ENCODE measurements at places on chromosomes 12 and 14.
A peak's percentile ranks its signal among the peaks of the same experiment; 100 is the strongest.

- no peak for DNase-seq
Observed at GRCh38 chr12:68451261-68452077, 119.3 kb upstream of the MDM1 start.

- DNase-seq, result no peak
Observed at GRCh38 chr14:91515979-91516378, 5.9 kb upstream of the PPP4R3A start.

DNA sequence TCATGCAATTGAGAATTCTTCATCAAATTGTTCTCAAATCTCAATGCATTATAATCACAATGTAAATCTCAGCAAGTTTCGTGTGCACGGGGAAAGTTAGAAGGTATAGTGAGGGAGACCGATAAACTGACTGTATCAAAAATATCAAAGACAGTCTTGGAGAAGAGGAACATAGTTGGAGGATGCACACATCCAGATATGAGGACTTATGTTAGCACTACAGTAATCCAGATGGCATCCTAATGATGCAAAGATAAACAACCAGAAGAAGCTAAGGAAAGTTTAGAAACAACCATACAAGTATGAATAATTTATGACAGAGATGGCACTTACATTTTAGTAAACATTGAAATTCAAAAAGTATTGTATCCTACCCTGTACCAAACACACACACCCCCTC lies 760.1 kb downstream of the RPS29 start:
- DNase-seq, result no peak

DNA sequence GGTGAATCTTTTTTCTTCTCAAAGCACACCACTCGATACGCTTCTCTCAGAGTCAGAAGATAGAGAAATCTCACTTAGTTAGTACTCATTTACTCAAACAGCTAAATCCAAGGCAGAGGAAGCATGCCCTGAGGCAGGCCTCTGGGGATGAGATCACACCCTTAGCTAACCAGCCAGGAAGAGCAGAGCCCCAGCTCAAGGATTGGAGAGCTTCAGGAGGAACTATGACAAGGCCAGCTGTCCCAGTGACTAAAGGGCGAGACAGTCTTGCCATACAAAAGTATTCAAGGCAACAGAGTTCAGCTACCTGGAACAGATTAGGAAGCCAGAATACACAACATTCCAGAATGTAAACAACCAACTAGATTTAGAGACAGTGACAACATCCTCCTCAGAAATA lies 197.7 kb upstream of the CCDC196 start:
- DNase-seq, result no peak

DNA sequence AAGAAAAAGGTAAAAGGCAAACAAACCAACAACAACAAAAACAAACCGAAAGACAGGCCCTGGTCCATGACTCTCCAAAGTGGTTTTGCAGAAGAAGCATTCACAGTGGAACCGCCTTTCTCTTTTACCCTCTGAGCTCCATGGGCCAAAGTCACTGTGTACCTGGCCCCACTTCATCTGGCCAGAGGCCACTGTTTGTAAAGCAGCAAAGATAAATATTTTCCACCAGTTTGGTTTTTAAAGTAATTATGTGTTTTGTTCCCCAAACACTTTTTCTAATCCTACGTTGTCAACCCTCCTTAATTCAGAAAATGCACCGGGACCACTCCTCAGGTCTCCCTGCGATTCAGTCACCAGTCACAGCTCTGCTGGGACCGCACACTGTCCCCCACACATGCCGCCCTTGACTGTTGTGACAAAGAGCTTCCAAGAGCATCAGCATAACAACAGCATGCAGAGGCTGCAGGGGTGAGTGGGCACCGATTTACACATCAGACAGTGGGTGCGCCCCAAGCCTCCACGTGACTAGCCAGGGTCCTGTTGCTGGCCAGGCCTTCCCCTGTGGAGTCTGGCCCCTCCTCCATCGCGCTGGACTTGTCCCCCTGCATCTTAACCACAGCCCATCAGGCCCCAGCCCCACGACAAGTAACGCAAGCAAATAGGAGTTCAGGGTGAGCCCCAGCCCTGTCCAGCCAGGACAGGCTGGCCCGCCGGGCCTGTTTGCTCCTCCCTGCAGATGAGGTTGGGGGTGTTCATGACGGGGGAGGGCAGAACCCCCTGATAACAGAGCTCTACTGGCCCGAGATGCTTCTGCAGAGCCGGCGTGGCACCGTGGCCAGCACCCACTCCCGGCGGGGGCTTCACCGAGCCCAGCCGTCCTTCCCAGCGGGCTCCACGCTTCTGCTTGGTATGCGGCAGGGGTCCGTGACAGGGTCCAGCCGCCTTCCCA lies 65.2 kb upstream of the DIO3 start:
- DNase-seq, result no peak

DNA sequence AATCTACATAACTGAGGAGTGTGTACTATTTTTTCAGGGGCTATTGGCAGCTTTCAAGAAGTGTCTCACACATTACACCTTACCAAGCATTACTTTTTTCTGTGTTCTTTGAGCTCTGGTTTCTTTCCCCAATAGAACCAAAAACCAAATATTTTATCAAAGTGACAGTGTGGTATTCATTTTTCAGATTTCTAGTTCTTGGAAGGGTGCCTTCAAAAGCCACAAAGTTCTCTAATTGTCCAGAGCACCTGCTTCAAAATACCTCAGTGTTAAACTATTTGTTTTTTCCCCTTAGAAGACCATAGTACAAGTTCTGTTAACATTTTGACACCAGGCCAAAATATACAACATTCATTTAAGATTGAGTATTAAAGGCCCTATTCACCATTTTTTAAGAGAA lies 515.7 kb downstream of the ETNK1 start:
- DNase-seq, result no peak

- DNase-seq, result no peak
Observed at GRCh38 chr14:73634011-73634833, 10.6 kb upstream of the DNAL1 start.

GRCh38 chr14:96578619-96579018 lies 76.4 kb downstream of the PAPOLA start:
- no peak for DNase-seq

DNA sequence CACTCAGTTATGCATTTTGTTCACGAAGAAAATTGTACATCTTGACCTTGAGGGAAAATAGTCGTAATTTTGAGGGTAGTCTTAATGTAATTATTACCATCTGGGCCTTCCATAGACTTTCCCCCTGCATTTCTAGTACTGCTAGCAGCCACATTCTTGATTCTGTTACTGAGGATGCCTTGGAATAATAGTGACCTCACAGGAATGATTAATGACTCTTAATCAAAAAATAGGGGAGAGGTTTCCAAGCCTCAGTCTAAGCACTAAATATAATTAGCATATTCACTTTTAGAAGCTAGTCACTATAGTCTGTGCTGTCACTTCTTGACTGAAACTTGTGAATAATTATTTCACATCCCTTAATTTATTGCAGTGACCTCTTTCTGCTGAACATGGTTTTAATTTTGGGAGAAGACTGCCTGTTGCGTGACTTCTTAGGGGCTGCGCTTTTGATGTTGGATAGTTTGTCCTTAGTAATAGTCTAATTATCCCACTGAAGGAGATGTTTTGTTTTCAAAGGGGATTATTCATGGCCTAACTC lies 400.5 kb downstream of the ADAMTS20 start:
- no peak for DNase-seq

GRCh38 chr12:119780786-119781434 lies 96.2 kb downstream of the CIT start:
- peak; percentile 15 for DNase-seq

GRCh38 chr12:12290206-12290605 lies 23.4 kb upstream of the LRP6 start:
- DNase-seq, result no peak

GRCh38 chr12:104187446-104188155 lies 28.0 kb upstream of the TXNRD1 start:
- DNase-seq, result no peak

GRCh38 chr12:45406988-45407850 lies 191.3 kb downstream of the ANO6 start:
- no peak for DNase-seq

DNA sequence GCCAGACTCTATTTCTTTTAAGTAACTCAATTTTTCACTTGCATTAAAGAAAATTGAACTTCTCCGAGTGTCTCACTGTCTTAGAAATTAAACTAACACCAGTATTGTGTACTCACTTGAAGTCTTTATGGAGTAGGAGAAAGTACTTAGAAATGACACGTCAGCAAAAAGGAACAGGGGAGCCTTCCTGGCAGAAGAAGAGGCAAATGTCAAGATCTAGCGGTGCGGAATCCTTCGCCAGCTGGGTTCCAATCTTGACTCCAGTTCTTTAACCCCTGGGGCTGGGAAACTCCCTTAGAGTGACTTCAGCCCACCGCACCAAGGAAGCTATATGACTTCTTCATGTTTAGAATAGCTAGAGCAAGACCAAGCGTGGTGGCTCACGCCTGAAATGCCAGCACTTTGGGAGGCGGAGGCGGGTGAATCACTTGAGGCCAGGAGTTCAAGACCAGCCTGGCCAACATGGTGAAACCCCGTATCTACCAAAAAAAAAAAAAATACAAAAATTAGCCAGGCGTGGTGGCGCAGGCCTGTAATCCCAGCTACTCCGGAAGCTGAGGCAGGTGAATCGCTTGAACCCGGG lies 34.4 kb downstream of the WBP11 start:
- no peak for DNase-seq

GRCh38 chr12:49664591-49665239 lies 41.4 kb downstream of the PRPF40B start:
- no peak for DNase-seq

GRCh38 chr14:72752034-72752412 lies 141.9 kb downstream of the DPF3 start:
- DNase-seq, result no peak

GRCh38 chr12:67116134-67116533 lies 153.0 kb upstream of the CAND1 start:
- DNase-seq, result no peak

DNA sequence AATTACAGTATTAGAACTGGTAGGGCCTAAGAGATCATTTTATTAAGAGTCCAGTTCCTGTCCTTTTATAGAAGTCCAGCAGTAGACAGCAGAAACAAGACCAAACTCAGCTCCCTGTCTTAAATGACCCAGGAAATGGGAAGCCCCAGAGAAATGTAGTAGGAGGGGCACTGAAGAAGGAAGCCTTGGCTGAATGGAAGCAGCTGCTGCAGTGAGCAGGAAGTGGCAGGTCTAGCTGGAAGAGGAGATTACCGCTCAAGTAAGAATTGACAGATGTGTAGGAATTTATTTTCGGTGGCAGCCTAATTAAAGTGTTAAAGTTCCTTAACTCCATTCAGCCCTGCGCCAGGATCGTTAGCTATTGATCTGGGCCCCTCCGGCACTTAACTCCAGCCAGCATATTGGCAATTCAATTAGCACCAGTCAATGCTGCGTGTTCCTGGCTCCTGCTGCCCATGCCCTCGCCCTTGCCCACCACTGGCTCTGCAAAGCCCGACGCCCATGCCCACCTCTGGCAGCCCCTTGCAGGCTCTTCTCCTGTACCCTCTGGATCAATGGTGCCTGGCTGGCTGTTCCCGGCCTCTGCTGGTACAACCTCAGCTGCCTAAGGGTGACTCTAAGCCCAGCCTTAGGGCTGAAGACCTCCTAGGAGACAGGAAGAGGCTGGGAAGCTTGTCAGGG lies 21.1 kb downstream of the ZFHX2 start:
- no peak for DNase-seq

GRCh38 chr14:45699471-45699870 lies 446.5 kb upstream of the MIS18BP1 start:
- DNase-seq, result no peak

DNA sequence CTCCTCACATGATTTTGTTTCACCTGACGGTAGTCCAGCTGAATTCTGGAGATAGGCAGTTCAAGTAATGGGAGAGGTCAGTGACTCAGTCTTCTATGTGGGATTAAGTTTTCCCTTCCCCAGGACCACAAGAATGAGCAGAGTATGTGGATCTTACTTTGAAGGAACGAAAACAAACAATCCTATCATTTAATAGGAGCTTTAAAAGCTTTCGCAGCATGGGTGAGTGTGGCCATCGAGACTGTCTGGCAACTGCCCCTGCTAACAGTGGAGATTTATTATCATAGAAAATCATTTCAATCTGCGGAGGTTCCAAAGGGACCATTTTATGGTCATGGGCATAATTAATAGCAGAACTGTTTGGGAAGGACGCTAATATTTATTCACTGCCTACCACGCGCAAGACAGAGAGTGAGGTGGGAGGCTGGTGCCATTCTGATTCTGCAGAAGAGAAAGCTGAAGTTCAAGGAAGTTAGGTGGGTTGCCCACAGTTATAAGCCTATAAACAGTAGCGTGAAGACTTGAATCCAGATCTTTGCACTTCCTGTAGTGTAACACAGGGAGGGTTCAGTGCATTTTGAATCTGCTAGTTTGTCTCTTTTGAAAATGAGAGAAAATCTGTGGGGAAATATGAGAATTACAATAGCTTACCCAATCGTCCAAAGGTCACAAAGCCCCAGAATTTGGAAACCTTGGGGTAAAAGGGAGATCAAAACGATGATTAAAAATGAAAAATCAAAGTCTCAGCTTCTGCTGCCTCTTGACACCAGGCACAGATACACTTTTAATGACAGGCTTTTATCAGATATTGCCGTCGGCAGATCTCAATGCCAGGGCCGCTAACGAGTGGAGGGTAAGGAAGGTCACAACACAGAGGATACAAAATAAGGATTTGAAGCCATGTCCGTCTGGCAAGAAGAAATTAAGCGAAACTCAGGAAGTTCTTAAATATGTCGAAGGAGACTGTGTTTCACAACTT lies 209.6 kb downstream of the CRADD start:
- DNase-seq, result no peak

DNA sequence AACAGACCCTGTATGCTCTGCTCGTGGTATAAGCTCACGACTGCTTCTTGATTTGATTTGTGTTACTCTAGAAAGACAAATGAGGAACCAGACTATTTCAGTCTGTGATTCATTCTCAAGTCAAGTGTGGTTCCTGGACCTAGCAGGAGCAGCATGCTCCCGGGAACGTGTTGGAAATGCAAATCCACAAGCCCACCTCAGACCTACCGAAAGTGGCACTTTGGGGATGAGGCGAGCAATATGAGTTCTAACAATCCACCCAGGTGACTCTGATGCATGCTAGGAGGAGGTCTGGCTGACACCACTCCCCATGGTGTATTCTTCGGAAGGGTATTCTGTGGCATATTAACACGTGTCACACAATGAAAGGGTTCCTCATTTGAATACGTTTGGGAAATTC lies 59.5 kb upstream of the TMX1 start:
- DNase-seq, result no peak

DNA sequence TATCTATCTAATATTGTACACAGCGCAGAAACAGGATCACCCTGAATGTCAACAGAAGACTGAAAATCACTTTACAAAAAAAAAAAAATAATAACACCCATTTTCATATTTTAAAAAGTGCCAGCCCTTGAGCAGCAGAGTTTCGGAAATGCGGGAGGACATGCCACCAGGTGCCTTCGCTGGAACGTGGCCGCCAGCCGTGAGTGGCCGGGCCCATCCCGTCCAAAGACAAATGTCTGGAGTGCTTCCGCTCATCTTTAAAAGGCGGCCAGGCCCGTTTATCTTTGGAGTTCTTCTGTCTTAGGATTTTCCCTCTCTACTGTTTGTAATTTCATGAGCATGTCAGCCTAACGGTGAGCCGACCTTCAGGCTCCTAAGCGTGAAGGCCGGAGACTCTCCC lies 43.5 kb downstream of the LRTM2 start:
- DNase-seq, result no peak
